ENCODE measurements at places on chromosomes 4 and X.

DNA sequence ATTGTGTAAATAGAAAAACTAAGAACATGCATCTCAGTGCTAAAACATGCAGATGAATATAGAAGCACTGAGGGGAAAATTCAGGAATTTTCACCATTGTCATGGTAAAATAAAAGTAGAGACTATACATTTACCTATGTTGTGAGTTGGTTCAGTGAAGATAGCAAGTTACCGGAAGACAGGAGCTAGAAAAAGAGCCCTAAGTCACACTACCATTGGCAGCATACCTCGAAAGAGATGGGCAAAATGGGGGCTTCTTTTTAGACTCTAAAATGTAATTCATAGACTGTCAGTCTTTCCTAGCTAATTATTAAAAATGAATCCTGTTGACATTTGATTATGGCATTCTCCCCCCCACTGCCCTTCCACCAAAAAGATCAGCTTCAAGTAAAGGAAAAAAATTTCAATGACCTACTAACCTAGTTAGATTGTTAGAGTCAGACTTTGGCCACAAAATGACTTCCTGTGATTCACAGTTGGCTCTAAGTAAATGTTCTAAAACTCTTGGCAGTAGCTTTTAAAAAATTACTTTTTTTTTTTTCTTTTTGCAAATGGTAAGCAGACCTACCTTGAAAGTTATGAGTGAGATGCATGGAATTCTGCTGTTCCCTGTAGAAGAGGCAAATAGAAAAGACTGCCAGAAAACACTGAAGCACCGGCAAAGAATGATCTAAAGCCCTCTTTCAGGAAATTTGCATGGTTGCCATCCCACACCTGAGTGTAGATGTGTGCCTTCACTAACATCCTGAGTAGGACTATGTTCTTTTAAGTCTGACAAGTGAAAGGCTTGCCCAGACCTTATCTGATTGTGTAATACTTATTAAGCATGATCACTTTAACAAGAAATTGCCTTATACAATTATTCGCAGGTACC, 26.4 kb upstream of the ARSJ start:
- DNase-seq = no peak

DNA sequence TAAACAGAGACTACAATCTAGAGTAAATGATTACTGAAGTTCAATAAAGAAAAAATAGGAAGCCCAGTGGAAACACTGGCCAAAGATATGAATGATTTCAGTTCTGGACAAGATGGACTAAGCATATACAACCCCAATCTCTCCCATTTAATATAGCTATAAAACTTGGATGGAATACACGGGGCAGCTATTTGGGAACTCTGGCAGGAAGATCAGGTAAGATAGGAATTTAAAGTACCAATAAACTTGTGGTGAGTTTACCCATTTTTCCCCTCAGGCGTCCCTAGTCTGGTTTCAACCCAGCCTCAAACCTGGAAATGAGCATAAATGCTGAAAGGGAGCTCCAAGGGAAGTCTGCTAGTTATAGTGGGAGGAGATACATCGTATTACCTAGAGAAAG, 20.4 kb downstream of the NUP54 start:
- DNase-seq = no peak

DNA sequence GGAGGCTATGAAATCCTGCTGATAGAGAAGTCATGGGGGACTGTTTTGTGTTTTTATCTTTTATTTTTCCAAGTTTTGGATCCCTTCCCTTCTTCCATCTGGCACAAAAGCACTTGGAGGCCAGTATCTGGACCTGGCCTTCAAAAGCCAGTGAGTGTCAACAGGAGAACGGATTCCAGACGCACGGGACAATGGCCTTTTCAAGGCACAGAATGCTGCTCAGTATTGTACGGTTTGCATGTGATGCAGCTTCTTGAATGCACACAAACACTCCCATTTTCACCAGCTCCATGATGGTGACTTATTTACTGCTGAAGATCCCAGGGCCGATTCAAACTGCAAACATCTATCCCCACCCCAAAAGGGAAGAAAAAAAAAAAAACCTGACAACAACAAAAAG, 145.4 kb downstream of the CPEB2 start:
- DNase-seq = no peak

DNA sequence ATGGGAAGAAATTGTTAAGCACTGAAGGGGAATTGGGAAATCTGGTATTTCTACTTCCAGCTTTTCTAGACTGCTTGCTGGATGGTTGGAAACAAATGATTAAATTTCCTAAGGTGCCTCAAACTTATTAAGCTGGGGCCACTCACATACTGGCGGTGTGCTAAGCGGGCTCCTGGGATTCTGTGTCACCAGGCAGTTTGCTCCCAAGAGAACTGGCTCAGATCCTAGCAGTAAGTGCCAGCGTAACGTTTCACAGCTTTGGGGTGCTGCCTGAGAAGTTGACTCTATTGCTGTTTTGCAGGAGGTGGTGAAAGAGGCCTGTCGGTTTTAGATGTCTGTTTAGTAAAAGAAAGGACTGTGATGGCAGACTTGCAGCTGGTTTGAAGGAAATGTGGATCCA, 6.9 kb upstream of the REELD1 start:
- DNase-seq = no peak

GRCh38 chr4:157795495-157795894, 377.3 kb downstream of the GASK1B start:
- DNase-seq = no peak

- DNase-seq = no peak
Measured at GRCh38 chrX:148933881-148934280, 433.5 kb downstream of the AFF2 start.

GRCh38 chrX:43552156-43552555, 103.9 kb upstream of the MAOA start:
- DNase-seq = no peak

DNA sequence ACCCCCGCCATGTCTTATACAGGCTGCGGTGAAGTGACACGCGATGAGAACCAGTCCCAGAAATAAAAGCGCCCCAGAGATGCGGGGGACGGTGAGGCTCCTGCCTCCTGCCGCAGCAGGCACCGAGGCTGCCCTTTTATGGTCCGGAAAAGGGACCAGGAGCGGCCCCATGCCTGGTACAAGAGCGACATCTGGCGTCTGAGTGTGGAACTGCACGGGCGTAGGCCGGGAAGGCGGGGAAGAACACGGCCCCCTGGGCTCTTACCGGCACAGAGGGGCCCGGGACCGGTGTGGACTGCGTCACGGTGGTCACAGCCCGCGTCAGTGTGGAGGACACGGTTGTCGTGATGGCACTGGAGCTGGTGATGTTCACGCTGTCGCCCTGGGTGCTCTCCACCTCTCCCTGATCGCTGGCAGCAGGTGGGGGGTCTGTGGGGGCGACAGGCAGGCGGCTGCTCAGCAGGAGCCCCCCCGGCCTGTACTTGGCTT, 8.9 kb upstream of the RENBP start:
- DNase-seq = peak; percentile 49

DNA sequence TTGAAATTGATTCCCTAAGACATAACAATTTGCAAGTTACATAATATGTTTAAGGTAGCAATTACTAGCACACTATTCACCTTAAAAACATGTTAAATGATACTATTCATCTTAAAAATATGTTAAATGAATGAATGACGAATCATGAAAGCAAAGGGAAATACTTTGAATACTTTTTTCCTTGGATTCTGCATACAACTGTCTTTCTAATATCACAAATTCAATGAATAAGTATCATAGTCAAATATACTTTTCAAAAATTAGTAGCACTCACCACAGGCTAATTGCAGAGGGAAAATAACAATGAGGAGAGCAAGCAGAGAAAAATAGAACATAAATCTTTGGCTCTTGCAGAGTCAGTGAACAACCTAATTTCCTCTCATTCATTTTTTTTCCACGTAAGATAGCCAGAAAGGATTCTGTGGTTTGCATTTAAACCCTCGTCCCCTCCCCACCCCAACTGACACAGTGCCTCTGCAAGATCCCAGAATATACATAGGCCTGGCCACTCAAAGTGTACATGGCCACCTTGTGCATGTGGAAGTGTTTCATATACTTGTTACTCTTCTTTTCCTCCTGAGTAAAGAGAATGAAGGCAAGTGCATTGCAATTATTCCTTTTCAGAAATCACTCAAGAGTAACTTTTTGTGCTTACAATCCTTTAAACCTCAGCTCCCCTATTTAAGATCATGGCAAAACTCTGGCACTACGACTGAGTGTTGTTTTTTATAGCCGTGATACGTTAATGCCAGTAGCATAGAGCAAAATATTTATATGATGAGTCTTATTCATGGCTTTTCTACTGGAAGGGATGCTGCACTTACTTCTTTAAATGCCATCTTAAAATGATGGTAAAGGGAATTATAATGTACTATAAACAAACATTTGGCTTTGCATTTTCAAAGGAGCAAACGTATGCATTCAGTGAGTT, 236.4 kb downstream of the PDGFC start:
- no peak for DNase-seq

DNA sequence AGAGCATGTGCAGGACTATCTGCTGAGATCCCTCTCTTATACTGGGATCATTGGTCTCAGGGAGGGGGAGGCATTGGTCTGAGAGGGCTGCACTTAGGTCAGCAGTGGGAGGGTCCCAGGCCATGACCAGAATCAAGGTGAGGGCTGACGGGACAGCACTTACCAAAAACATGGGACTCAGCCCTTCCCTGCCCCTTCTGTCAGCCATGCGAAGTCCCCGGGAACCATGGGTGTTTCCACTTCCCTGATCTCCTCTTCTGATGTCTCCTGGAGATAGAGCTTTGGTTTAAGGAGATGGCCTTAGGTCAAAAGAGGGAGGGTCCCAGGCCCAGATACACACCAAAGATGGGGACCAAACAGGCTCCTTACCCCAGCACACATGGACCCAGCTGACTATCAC, 12.9 kb upstream of the HSFX1 start:
- DNase-seq = no peak

GRCh38 chrX:13090339-13091110, 46.1 kb upstream of the FAM9C start:
- no peak for DNase-seq

DNA sequence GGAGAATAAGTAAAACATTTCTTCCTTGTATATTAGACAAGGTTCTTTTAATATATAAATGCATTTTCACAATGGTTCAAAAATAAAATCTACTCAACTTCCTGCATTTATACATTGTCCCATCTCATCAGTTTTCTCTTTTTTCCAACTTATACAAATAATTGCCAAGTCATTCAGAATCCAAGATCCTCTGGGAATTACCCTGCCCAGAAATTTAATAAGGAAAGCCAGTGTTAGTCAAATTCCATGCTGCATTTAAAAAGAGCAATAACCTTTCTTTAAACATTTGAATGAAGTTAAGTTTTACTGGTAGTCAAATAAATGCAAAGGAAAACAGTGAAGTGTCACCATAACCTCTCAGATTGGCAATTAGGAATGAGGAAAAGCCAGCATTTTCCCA, 357.9 kb downstream of the PPP3CA start:
- no peak for DNase-seq

DNA sequence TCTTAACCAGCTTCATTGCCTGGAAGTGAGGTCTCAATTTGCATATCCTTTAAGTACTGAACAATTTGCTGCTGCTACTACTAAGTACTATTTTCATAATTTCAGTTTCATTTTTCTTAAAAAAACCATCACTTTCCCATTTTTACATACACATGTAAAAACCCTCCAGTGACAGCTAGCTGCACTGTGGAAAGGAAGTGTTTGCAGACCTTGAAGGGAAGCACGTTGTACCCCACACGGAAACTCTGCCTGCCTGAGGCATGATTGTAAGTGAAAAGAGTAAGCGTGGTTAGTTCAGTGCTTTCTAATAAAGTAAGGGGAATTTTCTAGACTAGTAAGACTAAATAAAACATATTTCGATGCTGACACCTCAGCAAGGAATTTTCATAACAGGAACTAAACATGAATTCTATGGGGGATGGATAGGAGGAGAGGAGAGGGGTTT, 103.6 kb downstream of the RAPGEF2 start:
- DNase-seq = no peak

DNA sequence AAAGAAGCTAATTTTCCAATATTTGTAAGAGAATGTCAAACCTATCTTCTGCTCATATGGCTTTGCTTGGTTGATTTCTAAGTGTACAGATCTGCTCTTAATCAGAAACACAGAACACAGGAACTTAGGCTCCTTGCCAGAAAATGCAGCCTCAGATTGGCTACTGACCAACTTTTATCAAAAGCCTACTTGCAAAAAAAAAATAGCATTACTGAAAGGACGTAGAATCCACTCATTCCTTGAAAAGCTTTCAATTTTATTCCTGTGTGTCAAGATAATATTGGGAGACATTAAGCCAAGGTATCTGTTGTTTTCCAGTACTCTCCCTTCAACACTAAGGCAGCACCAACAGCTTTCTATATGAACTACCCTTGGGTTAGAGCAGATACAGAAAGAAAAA, 127.6 kb upstream of the INTU start:
- DNase-seq = no peak

DNA sequence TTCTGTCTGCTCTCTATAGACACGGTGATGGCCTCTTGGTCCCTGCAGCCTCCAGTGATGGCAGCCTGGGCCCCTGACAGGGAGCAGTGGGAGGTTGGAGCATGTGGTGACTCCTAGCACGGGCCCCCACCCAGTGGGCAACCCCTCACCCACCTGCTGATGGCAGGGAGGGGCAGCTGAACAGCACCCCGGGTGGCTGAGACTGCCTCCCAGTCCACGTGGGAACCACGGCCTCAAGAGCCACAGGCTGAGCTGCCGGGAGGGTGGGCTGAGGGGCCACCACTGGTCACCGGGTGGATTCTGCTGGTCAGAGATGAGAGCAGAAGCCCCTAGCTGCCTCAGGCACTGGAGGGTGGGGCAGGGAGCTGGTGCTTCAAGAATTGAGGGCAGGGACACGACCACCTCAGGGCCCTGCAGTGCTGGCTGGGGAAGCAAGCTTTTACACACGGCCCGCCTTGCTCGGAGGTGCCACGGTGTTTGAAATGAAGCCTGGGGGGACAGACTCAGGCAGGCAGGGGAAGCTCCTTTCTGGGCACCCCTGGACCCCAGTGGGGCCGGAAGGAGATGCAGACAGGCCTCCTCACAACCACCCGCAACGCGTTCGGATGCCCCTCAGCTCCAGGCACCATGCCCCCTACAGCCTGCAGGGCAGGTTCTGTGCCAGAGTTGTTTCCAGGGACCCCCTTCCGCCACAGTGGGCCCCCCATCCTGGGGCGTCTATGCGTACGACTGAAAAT, 6.3 kb upstream of the HAUS3 start:
- DNase-seq = no peak

GRCh38 chrX:97401154-97401553, 517.4 kb downstream of the RPA4 start:
- no peak for DNase-seq

DNA sequence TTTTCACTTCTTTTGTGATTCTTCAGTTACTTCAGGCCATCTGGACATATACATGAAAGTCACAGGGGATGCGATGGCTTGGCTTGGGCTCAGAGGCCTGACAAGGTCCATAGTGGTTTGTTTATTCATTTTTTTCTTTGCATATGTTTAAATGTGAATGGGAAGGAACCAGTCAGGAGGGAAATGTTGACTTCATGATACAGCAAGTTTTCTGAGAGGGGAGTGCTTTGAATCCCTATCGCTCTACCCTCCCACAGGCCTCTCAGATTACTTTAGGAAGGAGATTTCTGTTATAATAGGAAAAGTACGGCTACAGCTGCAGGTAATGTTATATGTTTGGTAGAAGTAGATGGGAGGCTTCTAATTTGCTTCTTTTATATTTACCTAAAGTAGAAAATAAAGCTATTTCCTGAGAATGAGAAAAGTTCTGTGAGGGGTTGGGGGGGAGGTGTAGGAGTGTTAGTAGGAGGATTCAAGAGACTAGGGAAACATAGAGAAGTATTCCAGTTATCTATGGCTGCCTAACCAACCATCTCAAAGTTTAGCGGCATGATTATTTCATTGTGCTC, 322.9 kb downstream of the RAPGEF2 start:
- no peak for DNase-seq

- no peak for DNase-seq
Measured at GRCh38 chr4:19030536-19030935, 1009.0 kb upstream of the LCORL start.

GRCh38 chrX:30733852-30734660, 80.8 kb downstream of the GK start:
- no peak for DNase-seq
